A549 treated with ZK216348 at 1 μM for 4 hours (cell line): ENCODE measurements at places on chromosomes 11 and 22. TPM values are rescaled to one million over a fixed set of nuclear protein-coding genes. Genes with fewer than 3 reads are reported as not detected.

UCP2 gene
- total RNA-seq, result 69.4 to 85.8 TPM (median 75.8 TPM) in 5 replicates

MMP10 gene
- total RNA-seq, result 0.70 to 1.5 TPM (median 0.94 TPM) in 5 replicates

TRAPPC4 gene
- 50.7 to 64.1 TPM (median 59.1 TPM) in 5 replicates for total RNA-seq

KIRREL3 gene
- 8.7 to 11.6 TPM (median 9.9 TPM) in 5 replicates for total RNA-seq

OR8D1 gene
- total RNA-seq, result not detected in 5 replicates

SYT12 gene
- 13.3 to 22.9 TPM (median 17.8 TPM) in 5 replicates for total RNA-seq

SGSM1 gene
- total RNA-seq, result 0.18 to 0.46 TPM (median 0.24 TPM) in 5 replicates

SELENOH gene
- 87.5 to 157 TPM (median 137 TPM) in 5 replicates for total RNA-seq

KCNQ1 gene
- 0.62 to 1.0 TPM (median 0.71 TPM) in 4 of 5 replicates, not detected in the other for total RNA-seq

WNT7B gene
- total RNA-seq, result 52.8 to 107 TPM (median 96.4 TPM) in 5 replicates

CD248 gene
- total RNA-seq, result not detected in 5 replicates

GRIA4 gene
- not detected in 5 replicates for total RNA-seq

NRIP3 gene
- total RNA-seq, result 0.81 to 1.1 TPM (median 0.98 TPM) in 5 replicates

TBCEL gene
- 4.9 to 6.9 TPM (median 5.9 TPM) in 5 replicates for total RNA-seq

DGAT2 gene
- 1.6 to 2.3 TPM (median 1.7 TPM) in 5 replicates for total RNA-seq

CASP5 gene
- not detected in 5 replicates for total RNA-seq

OR51B4 gene
- not detected in 5 replicates for total RNA-seq

MCAM gene
- 7.2 to 12.6 TPM (median 11.3 TPM) in 5 replicates for total RNA-seq

IRF7 gene
- 3.3 to 7.2 TPM (median 6.7 TPM) in 5 replicates for total RNA-seq

SERPING1 gene
- 0.21 to 0.85 TPM (median 0.42 TPM) in 5 replicates for total RNA-seq

ACER3 gene
- 12.1 to 20.9 TPM (median 17.9 TPM) in 5 replicates for total RNA-seq

VSIG2 gene
- total RNA-seq, result 0.20 to 0.28 TPM (median 0.24 TPM) in 3 of 5 replicates, not detected in the others

ZNF280B gene
- total RNA-seq, result 0.74 to 1.9 TPM (median 1.5 TPM) in 5 replicates

TRIM51 gene
- total RNA-seq, result not detected in 5 replicates

LRRC32 gene
- 0.08 to 0.30 TPM (median 0.18 TPM) in 5 replicates for total RNA-seq

DDIAS gene
- total RNA-seq, result 13.1 to 18.1 TPM (median 14.7 TPM) in 5 replicates

NXPE1 gene
- not detected in 5 replicates for total RNA-seq

MPPED2 gene
- not detected in 5 replicates for total RNA-seq

CHRM1 gene
- 0.05 TPM in 1 of 5 replicates, not detected in the others for total RNA-seq

GALNT18 gene
- total RNA-seq, result 18.4 to 28.2 TPM (median 23.4 TPM) in 5 replicates

KCNK4 gene
- 0.12 to 0.21 TPM (median 0.20 TPM) in 3 of 5 replicates, not detected in the others for total RNA-seq

KLHL35 gene
- 0.68 to 1.9 TPM (median 1.4 TPM) in 5 replicates for total RNA-seq

MS4A12 gene
- not detected in 5 replicates for total RNA-seq
